A375 (cell line): ENCODE measurements at places on chromosomes 2 and 18. TPM values are rescaled to one million over a fixed set of nuclear protein-coding genes. Genes with fewer than 3 reads are reported as not detected.

MC4R gene
- total RNA-seq = 0.23 TPM in 1 of 2 replicates, not detected in the other

RAB6C gene
- 0.05 TPM in 1 of 2 replicates, not detected in the other for total RNA-seq

PCARE gene
- total RNA-seq = 0.04 TPM in 1 of 2 replicates, not detected in the other

MGAT4A gene
- total RNA-seq = 0.41 and 2.5 TPM in 2 replicates

RAB17 gene
- 16.2 and 20.9 TPM in 2 replicates for total RNA-seq

HOXD12 gene
- total RNA-seq = 0.60 TPM in 1 of 2 replicates, not detected in the other

DUSP11 gene
- 18.6 and 21.5 TPM in 2 replicates for total RNA-seq

GTF2A1L gene
- 0.08 TPM in 1 of 2 replicates, not detected in the other for total RNA-seq

CENPA gene
- 21.2 and 27.1 TPM in 2 replicates for total RNA-seq

MARCO gene
- total RNA-seq = not detected in 2 replicates

FOXI3 gene
- 0.08 TPM in 1 of 2 replicates, not detected in the other for total RNA-seq

PLGLB1 gene
- total RNA-seq = 0.13 and 1.5 TPM in 2 replicates

ST6GAL2 gene
- not detected in 2 replicates for total RNA-seq

CD207 gene
- 0.11 TPM in 1 of 2 replicates, not detected in the other for total RNA-seq

UGT1A3 gene
- total RNA-seq = not detected in 2 replicates

AQP12A gene
- total RNA-seq = not detected in 2 replicates

GBX2 gene
- total RNA-seq = 1.4 and 1.5 TPM in 2 replicates

PARD3B gene
- total RNA-seq = 2.6 and 4.5 TPM in 2 replicates

LOXL3 gene
- 158 and 171 TPM in 2 replicates for total RNA-seq

HOXD4 gene
- 0.74 and 1.1 TPM in 2 replicates for total RNA-seq

C1QL2 gene
- not detected in 2 replicates for total RNA-seq
